Kidney epithelial cell (primary cell): ENCODE measurements at places on chromosomes 2 and 18. TPM values are rescaled to one million over a fixed set of nuclear protein-coding genes. Genes with fewer than 3 reads are reported as not detected.

Gene SERPINB3
- total RNA-seq = not detected in 2 replicates

Gene PSMA8
- not detected in 2 replicates for total RNA-seq

Gene AGXT
- total RNA-seq = 0.25 TPM in 1 of 2 replicates, not detected in the other

Gene SLC23A3
- 0.84 and 1.2 TPM in 2 replicates for total RNA-seq

Gene RPRM
- 1.0 and 2.1 TPM in 2 replicates for total RNA-seq

Gene COL4A4
- total RNA-seq = 3.4 and 4.0 TPM in 2 replicates

Gene FOXI3
- 0.21 TPM in 1 of 2 replicates, not detected in the other for total RNA-seq

Gene OXER1
- total RNA-seq = 0.75 and 0.82 TPM in 2 replicates

Gene IL37
- total RNA-seq = not detected in 2 replicates

Gene CXCR1
- total RNA-seq = not detected in 2 replicates

Gene CD302
- 0.92 and 1.4 TPM in 2 replicates for total RNA-seq

Gene ACMSD
- not detected in 2 replicates for total RNA-seq

Gene GPR45
- not detected in 2 replicates for total RNA-seq

Gene SLC5A6
- total RNA-seq = 52.1 and 67.7 TPM in 2 replicates

Gene LHCGR
- not detected in 2 replicates for total RNA-seq

Gene FN1
- total RNA-seq = 2,584 and 2,610 TPM in 2 replicates

Gene CNGA3
- total RNA-seq = 0.21 TPM in 1 of 2 replicates, not detected in the other

Gene TEX44
- not detected in 2 replicates for total RNA-seq

Gene LYG1
- total RNA-seq = 0.25 and 1.0 TPM in 2 replicates

Gene PLB1
- total RNA-seq = 0.25 and 0.82 TPM in 2 replicates

Gene ASPRV1
- 0.07 and 0.08 TPM in 2 replicates for total RNA-seq

Gene SCN3A
- total RNA-seq = under 0.01 and 0.17 TPM in 2 replicates

Gene SLC19A3
- 0.07 and 0.25 TPM in 2 replicates for total RNA-seq

Gene SERPINB4
- not detected in 2 replicates for total RNA-seq

Gene KCNIP3
- 5.1 and 7.2 TPM in 2 replicates for total RNA-seq

Gene KDM3A
- 20.4 and 21.9 TPM in 2 replicates for total RNA-seq

Gene ZNF638
- total RNA-seq = 95.2 and 109 TPM in 2 replicates

Gene REG3A
- total RNA-seq = not detected in 2 replicates

Gene FBLN7
- 0.14 and 1.0 TPM in 2 replicates for total RNA-seq

Gene PROKR1
- not detected in 2 replicates for total RNA-seq

Gene AOX1
- 0.68 and 0.88 TPM in 2 replicates for total RNA-seq

Gene IL18R1
- 5.1 and 9.2 TPM in 2 replicates for total RNA-seq

Gene THUMPD2
- 6.6 and 11.5 TPM in 2 replicates for total RNA-seq

Gene DSG2
- 154 and 155 TPM in 2 replicates for total RNA-seq

Gene CCDC141
- total RNA-seq = not detected in 2 replicates

Gene TDRD15
- not detected in 2 replicates for total RNA-seq

Gene BCL11A
- total RNA-seq = 6.7 and 9.2 TPM in 2 replicates

Gene GATA6
- 2.5 TPM in 2 replicates for total RNA-seq

Gene PHOSPHO2
- total RNA-seq = 3.3 and 5.8 TPM in 2 replicates

Gene TUBA3E
- not detected in 2 replicates for total RNA-seq

Gene ITGA4
- 8.6 and 11.0 TPM in 2 replicates for total RNA-seq
